ENCODE measurements at places on chromosomes 1 and 21.

GRCh38 chr1:23101101-23101827 is 67.4 kb downstream of the LUZP1 start:
- DNase-seq: no peak

DNA sequence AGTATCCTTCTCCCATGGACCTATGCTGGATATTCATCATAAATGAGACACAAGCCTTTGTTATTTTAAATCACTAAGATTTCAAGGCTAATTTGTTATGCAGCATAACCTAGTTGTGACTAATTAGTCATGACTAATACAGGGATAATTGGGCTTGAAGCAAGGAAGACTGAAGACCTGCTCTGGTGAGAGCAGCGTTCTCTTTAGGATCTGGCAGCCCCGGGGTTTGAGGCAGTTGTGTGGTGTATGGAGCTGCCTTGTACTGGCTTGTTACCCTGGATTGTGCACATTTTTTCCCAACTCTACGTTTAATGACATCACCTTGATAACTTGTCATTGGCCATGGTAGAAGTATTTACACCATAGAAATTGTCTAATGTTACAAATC is 25.7 kb upstream of the SPAG17 start:
- no peak for DNase-seq

- DNase-seq: no peak
These were observed 653.9 kb upstream of the CAMK1G start for GRCh38 chr1:208929575-208929974.

DNA sequence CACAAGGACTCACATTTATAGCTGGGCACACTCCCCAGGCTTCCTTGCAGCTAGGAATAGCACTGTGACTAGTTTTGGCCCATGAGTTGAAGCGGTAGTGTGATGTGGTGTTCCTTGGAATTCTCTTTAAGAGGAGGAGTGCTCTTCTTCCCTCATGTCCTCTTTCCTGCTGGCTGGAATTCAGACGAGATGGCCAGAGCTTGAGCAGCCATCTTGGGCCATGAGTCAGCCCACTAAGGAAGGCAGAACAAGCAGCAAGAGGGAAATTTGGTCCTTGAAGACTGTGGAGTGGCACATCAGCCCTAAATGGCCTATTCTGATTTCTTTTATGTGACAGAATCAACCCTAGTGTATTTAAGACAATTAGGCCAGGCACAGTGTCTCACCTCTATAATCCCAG is 20.0 kb downstream of the HTR6 start:
- no peak for DNase-seq

DNA sequence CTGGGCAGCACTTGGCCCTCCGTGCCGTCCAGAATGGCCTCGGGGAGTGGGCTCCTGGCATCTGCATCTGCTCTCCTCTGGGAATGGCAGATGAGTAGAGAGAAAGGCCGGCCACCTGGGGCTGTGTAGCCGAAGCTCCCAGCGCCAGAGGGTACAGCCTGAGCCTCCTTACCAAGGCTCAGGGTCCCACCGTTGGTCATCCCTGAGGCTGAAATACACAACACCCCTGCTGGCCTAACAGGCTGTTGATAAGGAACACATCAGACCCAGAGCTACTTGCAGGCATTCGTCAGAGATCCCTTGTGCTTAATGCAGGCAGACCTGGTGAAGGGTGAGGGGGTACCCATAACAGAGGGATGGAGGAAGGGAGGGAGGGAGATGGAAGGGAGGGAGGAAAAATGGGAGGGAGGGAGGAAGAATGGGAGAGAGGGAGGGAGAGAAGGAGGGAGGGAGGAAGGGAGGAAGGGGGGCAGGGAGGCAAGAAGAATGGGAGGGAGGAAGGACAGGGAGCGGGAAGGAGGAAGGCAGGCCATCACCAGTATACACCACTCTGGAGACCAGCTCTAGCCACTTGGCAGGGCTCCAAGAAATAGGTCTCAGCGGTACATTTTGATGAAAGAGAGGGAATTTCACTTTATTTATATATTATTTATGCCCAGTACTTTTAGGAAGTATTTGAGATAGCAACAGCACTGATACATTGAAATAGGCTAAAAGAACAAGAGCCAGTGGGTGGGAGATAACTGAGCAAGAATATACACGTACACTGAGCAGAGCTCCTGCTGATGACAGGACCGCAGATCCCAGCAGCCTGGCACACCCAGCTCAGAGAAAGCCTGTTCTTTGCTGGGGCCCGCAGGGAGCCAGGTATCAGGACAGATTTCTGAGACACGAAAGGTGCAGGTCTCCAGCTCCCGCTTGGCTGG is 315.0 kb upstream of the VAMP3 start:
- no peak for DNase-seq

DNA sequence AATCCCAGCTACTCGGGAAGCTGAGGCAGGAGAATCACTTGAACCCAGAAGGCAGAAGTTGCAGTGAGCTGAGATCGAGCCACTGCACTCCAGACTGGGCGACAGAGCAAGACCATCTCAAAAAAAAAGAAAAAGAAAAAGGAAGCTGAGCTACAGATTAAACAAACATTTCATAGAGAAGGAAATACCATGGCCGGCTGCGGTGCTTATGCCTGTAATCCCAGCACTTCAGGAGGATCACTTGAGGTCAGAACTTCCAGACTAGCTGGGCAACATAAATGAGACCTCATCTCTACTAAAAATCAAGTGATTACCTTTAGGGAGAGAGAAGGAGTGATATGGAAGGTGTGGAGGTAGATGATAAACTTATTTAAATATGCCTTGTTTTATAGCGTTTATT is 14.0 kb upstream of the CFAP126 start:
- no peak for DNase-seq

GRCh38 chr1:8408151-8408839 is 90.4 kb downstream of the SLC45A1 start:
- no peak for DNase-seq

GRCh38 chr1:44029260-44029910 is 1.9 kb downstream of the SLC6A9 start:
- DNase-seq: peak; percentile 91

DNA sequence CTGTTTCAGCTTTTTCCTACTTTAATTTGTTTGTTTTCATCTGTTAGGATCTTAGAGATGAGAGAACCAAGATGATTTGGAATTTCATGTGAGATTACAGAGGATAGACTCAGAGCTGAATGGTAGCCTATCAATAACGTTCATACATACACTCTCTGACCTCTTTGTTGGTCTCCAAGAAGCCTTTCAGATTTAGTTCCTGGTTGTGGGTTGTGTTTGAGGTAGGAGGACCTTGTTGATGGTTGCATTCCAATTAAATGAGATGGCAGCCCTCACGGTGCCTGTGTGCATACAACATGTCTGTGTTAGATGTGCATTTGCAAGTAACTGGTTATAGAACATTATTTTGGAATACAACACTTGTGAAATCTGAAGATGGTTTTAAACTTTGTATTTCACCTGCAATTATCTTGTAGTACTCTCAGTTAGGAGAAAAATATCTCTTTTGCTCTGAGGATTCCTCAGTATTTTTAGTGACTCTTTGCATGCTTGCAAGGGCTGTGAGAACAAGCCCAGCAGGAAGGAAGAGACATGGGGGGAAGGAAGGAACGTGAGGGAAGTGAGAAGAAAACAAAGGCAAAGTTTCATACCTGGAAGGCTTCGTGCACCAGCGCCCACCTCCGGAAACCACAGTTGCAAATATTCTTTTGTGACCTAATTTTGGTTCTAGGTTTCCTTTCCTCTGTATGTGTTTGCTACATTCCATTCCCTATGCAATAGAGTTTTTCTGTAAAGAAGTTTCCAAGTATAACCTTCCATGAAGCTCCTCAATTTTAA is 291.8 kb downstream of the DISC1 start:
- DNase-seq: no peak

DNA sequence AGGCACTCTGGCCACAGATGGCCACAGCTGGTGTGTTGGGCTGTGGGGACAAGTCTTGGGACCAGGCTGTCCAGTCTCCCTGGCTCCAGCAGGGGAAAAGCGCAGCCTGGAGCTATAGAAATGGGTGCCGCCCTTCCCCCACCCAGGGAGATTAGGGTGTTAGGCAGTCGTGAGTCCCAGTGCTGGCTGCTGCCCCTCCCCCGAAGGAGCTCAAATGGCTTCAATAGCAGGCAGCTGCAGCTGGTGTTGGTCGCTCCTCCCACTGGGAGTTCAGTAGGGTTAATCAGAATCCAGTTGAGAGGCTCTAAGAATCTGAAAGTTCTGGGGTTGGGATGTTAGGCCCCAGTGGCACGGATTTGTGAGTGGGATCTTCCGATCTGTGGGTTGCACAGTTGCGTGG is 595.6 kb upstream of the PKN2 start:
- peak; percentile 24 for DNase-seq

- no peak for DNase-seq
These were observed 45.5 kb upstream of the AIM2 start for GRCh38 chr1:159122005-159122621.

DNA sequence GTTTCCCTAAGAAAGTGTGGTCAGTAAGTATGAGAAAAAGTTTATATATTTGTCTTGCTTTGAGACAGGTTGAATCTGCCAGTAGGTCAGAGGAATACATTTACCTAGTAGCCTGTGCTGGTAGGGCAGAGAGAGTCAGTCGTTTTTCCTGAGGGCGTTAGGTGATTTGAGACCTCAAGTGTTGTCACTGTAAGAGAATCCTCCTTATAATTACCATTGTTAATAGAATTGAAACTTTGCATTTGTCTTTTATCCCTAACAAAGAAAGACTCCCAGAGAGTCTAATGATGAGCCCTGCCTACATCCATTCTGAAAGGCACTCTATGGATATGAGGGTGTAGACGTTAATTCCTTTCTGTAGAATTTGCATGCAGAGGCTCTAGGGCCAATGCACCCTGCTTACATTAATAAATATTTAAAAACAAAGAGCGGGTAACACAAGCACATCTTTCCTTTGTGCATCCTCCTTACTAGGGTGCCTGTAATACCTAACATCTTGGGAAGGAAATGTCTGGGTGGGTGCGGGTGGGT is 16.4 kb downstream of the PBX1 start:
- DNase-seq: no peak

- DNase-seq: no peak
These were observed 48.5 kb upstream of the TTC39A start for GRCh38 chr1:51378871-51379270.

DNA sequence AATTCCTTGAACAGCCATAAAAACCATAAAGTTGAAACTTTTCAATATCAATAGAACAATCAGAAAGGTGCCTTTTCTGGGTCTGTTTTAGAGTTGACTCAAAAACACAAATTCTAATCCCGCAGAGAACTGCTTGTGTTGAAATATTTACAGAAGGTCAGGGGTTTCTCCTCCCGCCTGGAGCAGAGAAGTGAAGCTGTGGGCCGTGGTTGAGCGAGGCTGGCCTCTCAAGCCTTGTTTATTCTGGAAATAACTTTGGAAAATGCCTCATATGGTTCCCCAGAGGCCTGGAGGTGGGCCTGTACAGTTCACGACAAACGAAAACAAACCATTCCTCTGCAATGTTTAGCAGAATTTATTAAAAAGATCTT is 90.8 kb upstream of the ERRFI1 start:
- no peak for DNase-seq

DNA sequence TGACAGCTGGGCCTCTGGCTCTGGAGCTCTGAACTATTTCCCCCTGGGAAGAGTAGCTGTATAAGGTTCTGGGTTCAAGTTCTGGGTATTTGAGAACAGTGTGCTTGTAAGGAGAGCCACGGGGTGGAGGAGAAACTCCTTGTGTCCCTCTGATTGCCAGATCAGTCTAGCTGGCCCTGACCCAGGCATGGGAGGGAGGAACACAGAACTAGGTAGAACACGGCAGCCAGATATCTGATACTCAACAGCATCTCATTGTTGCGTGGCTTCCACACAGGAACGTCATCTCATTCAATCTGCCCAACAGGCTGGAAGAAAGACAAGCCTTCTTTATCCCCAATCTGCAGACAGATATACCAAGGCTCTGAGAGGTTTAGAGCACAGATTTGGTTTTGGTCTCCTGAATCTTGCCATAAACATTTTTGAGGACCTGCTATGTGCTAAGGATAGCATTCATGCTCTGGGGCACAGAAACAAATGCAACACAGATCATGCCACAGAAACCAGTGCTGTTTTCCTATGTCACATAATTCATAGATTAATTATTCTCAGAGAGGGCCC is 83.8 kb downstream of the PLXNA2 start:
- no peak for DNase-seq

- no peak for DNase-seq
These were observed 194.6 kb downstream of the PATJ start for GRCh38 chr1:61936839-61937238.

DNA sequence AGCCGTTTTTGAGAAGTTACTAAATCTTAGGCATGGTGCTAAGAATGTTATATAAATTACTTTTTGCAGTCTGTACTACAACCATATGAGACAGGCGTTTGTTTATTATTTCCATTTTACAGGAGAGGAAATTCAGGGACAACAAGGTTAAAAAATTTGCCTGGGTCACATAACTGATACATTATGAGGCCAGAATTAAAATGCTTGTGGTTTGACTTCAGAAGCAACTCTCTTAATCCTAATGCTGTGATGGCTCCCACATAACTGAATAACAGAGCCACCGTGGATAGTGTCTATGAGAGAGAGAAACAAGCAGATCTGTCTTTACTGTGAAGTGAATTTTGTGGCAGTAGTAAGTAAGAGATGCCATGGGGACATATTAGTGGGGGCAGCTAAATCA is 184.9 kb downstream of the NCAM2 start:
- no peak for DNase-seq

- DNase-seq: no peak
These were observed 44.1 kb downstream of the ERG start for GRCh38 chr21:38454161-38454560.

GRCh38 chr1:53693773-53694717 is 44.9 kb downstream of the GLIS1 start:
- no peak for DNase-seq
